GM03348 (cell line): ENCODE measurements at places on chromosomes 6 and 20.

GRCh38 chr6:87054143-87054833 lies 40.6 kb downstream of the CGA start:
- no peak for DNase-seq

- DNase-seq: peak; percentile 69
Observed at GRCh38 chr6:112289038-112289566, 34.7 kb upstream of the LAMA4 start.

DNA sequence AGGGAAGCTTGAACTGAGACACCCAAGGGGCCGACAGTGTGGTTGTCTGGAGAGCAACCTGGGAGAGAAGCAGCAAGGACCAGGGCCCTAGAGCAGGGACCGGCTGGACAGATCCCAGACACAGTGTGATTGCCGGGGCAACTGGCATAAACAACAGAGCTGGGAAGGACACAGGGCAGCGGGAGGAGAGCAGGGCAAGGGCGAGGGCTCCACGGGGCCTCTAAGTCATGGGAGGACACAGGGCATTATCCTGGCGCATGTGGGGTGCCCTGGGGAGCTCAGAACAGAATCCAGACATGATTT lies 31.1 kb upstream of the CCR6 start:
- DNase-seq: no peak

GRCh38 chr6:35240838-35241801 lies 18.4 kb upstream of the ZNF76 start:
- DNase-seq: peak; percentile 84

GRCh38 chr6:133198725-133199124 lies 42.4 kb upstream of the EYA4 start:
- no peak for DNase-seq
